ENCODE measurements at places on chromosomes 1 and 21. TPM values are rescaled to one million over a fixed set of nuclear protein-coding genes. Genes with fewer than 3 reads are reported as not detected.

Gene AHDC1
- total RNA-seq = 51.2 TPM

Gene MYOM3
- total RNA-seq = 403 TPM

Gene KCNE1
- 5.5 TPM for total RNA-seq

- DNase-seq = no peak
Observed at GRCh38 chr1:76203127-76203526, 128.6 kb downstream of the ST6GALNAC3 start.

DNA sequence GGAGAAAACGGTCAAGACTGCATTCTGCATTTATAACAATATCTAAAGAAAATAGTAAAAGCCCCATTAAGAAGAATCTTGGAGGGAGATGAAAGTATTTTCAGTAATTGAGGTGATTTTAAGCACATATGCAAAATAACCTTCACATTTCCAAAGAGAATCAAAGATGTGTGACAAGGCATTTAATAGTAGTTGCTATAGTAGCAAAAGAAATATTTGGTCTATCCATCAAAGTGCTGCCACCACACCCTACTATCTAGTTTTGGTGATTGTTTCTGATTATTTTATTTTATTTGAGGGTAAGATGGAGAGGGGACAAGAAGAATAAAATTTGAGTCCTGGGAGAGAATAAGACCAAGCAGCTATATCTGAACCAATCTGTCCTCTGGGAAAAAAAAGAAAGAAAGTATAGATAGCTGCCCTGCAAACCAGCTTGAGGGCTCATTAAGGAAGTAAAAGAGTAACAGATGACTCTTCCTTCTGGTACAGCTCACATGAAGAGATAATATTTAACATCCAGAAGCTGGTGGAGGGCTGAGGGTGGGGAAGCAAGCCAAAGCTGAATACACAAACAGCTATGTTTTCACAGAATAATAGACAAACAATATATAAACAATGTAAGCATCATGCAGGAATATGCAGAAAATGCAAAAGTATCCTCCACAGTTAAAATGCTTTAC lies 47.2 kb upstream of the RASAL2 start:
- DNase-seq = no peak

DNA sequence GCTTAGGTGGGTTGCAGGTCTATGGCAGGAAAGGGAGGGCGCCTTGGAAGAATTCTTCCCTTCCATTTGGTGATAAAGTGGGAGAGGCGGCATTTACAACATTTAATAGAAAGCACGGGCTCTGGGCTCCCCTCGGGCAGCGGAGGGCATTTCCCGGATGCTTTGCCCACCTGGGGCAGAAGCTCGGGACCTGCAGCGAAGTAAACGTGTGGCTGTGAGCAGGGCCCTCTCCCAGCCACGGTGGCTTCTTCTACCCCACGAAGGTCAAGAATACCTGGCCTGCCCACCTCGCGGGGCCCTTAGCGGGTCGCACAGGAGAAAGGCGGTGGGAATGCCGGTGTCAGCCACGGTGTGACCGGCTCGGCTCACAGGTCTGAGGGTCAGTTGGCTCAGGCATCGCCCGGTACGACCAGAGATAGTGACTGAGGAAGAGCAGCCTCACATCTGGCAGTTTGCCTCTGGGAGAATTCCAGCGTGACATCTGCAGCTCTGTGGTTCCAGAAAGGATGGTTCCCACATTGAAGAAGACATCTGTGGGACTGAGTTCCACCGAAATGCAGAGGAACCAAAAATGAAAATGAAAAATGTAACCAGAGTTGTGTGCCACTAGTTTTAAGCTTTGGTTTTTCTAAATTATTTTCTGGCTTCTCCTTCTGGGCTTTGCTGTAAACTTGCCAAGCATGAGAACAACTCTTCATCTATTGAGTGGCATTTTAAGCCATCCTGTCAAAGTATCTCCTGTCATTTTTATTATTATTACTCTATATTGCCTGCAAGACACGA lies 720 bp upstream of the F3 start:
- DNase-seq = peak; percentile 65

GRCh38 chr1:205918955-205919746 lies 24.1 kb downstream of the SLC26A9 start:
- DNase-seq = peak; percentile 87

- no peak for DNase-seq
Observed at GRCh38 chr21:34077888-34078287, 4.5 kb downstream of the MRPS6 start.

GRCh38 chr21:39529026-39529425 lies 77.3 kb downstream of the SH3BGR start:
- no peak for DNase-seq

DNA sequence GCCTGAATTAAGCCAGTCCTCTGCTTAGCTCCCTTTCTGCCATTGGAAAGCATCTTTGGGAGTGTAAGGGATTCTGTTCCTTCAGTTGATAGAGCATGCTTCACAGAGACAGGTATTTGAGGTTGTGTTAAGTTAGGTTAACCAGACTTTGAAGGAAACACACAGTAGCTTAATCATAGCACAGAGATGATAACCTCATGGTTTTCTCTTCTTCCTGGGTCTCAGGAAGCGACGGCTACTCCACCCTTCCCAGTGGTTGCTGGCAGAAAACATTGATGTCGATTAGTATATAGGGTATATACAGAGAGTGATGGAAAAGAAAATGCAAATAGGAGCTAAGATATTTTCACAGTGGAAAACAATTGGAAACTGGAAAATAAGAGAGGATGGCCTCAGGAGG lies 42.0 kb downstream of the S1PR1 start:
- no peak for DNase-seq

- DNase-seq = no peak
Observed at GRCh38 chr1:150017206-150017750, 6.8 kb upstream of the OTUD7B start.

GRCh38 chr1:47986761-47987200 lies 10.4 kb downstream of the TRABD2B start:
- DNase-seq = peak; percentile 78

DNA sequence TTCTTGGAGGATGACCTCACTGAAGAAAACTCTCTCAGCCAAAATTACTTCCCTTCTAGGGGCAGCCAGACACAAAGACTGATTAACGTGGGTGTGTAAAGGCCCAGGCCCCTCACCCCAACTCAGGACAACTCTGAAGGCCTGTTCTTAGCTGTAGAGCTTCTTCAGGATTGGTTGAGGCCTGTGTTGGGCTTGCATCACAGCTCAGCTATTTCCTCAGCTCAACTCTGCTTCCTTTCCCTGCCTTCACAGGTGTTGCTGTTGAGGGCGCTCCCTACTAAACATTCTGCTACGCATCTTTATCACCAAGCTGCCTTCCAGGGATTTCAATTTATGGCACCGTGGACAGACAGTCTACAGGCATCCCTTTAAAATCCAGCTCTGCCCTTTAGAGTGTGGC lies 36.8 kb downstream of the MAB21L3 start:
- DNase-seq = no peak

Data from Right ventricle myocardium inferior (tissue), 1 donor.